ENCODE measurements at places on chromosomes 16 and 17.

GRCh38 chr17:51118330-51119195 is 2.1 kb downstream of the SPAG9 start:
- no peak for DNase-seq

GRCh38 chr17:14301279-14302090 is 604 bp downstream of the HS3ST3B1 start:
- DNase-seq, result no peak

DNA sequence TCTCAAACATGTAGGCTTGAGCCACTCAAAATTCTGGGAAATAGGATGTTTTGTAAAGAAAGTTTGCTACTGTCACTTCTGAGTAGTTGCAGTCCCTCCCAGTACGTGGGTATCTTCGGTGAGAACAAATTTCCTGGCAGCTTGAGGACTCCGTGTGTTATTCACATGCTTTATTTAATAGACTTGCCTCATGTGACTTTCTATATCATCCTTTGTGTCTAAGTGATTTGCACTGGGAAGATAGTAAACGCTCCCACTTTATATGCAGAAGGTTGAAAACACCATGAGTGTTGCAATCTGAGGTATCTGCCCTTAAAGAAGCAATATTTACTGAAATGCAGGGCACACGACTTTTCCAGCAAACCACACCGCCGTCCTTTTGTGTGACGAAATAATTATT is 643.7 kb downstream of the MAF start:
- DNase-seq, result no peak

- DNase-seq, result no peak
Measured at GRCh38 chr16:15829460-15829859, 27.4 kb downstream of the MYH11 start.

GRCh38 chr16:49489686-49490320 is 116.2 kb downstream of the C16orf78 start:
- peak; percentile 59 for DNase-seq

GRCh38 chr17:57273490-57273889 is 17.2 kb downstream of the MSI2 start:
- no peak for DNase-seq

DNA sequence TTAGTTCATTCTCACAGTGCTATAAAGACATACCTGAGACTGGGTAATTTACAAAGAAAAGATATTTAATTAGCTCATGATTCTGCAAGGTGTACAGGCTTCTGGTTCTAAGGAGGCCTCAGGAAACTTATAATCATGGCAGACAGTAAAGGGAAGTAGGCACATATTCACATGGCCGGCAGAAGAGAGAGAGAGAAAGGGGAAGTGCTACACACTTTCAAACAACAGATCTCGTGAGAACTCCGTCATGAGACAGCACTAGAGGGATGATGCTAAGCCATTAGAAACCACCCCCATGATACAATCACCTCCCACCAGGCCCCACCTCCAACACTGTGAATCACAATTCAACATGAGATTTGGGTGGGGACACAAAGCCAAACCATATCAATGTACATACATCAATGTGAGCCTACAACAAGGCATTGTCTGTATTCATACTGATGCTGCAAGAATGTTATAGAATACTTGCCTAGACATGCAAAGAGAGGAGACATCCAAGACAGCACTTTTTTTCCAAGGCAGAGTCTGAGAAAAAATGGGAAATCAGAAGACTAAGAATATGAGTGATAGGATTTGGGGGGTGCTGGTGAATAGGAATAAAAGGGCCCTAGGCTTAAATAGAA is 114.8 kb upstream of the XYLT1 start:
- no peak for DNase-seq

- no peak for DNase-seq
Measured at GRCh38 chr17:17822189-17822588, 14.6 kb downstream of the SREBF1 start.

DNA sequence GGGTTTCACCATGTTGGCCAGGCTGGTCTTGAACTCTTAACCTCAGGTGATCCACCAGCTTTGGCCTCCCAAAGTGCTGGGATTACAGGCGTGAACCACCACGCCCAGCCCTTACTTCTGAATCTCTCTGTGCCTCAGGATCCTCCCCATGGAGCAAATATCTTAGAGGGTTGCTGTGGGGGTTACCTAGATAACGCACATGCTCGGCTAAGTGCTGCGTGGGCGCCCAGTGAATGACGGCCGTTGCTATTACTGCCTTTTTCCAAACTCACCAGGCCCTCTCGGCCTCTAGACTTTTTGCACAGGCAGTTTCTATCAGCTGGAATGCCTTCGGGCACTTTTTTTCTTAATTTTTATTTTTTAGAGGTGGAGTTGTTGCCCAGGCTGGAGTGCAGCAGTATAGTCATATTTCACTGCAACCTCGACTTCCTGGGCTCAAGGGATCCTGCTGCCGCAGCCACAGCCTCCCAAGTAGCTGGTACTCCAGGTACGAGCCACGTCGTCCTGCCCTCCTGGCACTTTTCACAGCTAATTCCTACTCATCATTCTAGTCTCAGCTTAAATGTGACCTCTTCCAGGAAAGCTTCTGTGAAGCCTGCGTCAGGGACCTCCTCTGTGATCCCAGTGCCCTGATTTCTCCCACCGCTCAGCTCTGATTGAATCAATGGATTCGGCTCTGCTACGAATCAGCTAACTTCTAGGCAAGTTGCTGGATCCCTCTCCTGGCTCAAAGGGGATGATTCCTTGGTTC is 8.6 kb downstream of the CCDC102A start:
- peak; percentile 35 for DNase-seq

GRCh38 chr16:84541999-84542817 is 37.7 kb upstream of the MEAK7 start:
- DNase-seq, result no peak

- DNase-seq, result no peak
Measured at GRCh38 chr16:85172455-85173145, 60.3 kb upstream of the CIBAR2 start.

DNA sequence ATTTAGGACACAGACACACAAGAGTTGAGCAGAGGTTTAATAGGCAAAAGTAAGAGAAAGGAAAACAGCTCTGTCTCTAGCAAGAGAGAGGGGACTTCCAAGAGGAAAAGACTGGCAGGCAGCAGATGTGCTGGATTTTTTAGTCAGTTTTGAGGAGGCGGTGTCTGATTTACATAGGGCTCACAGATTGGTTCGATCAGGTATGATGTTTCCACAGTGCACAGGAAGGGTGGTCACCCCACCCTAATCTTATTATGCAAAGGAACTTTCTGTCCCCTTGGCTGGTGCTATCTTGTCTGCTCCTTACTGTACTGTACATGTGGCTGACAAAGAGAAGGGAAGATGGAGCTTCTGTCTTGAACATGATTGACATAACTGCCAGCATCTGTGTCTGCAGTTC is 25.3 kb downstream of the BFAR start:
- no peak for DNase-seq

All from chondrocyte (in vitro differentiated cells).